ENCODE measurements at places on chromosomes 5 and 9.
A peak's percentile ranks its signal among the peaks of the same experiment; 100 is the strongest.

DNA sequence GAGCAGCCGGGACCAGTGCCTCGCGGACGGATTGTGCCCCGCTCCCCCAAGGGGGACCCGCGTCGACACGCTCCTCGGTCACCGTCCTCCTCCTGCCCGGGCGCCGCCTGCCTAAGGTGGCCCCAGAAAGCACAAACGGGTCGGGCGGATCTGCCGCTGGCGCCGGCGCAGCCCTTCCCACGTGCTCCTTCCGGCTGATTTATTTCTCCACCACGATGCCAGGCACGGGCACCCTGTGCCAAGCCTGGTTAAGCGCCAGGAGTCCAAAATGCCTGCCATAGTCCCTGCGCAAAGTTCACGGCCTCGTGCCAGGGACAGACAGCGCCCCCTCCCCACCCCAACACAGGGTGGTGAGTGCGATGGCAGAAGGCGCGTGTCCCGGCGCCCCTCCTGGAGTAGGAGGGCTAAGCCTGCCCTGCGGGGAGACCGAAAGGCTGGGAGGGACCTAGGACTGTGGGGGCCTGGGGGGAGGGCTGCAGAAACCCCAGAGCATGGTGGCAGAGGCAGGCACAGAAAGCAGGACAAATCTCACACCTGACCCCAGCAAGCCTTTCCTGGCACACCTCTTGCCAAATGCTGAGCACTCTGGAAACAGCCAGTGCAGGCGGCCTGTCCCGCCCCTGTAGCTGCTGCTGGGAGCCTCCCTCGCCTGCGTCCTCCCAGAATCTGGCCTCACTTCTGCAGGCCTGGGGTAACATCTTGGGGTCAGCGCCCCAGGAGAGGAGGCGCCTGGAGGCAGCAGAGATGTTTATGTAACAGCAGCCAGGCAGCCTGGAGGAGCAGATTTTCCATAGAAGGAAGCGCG lies 1.1 kb upstream of the NOTCH1 start:
- DNase-seq, result peak; percentile 19

GRCh38 chr5:168372356-168372946 lies 81.0 kb downstream of the WWC1 start:
- no peak for DNase-seq

- no peak for DNase-seq
Measured at GRCh38 chr9:134410071-134410834, 84.0 kb downstream of the RXRA start.

- no peak for DNase-seq
Measured at GRCh38 chr9:129574911-129575585, 45.9 kb downstream of the C9orf50 start.

GRCh38 chr5:7245121-7245651 lies 150.8 kb upstream of the ADCY2 start:
- DNase-seq, result no peak

GRCh38 chr5:57033103-57033502 lies 81.2 kb upstream of the MIER3 start:
- DNase-seq, result no peak

DNA sequence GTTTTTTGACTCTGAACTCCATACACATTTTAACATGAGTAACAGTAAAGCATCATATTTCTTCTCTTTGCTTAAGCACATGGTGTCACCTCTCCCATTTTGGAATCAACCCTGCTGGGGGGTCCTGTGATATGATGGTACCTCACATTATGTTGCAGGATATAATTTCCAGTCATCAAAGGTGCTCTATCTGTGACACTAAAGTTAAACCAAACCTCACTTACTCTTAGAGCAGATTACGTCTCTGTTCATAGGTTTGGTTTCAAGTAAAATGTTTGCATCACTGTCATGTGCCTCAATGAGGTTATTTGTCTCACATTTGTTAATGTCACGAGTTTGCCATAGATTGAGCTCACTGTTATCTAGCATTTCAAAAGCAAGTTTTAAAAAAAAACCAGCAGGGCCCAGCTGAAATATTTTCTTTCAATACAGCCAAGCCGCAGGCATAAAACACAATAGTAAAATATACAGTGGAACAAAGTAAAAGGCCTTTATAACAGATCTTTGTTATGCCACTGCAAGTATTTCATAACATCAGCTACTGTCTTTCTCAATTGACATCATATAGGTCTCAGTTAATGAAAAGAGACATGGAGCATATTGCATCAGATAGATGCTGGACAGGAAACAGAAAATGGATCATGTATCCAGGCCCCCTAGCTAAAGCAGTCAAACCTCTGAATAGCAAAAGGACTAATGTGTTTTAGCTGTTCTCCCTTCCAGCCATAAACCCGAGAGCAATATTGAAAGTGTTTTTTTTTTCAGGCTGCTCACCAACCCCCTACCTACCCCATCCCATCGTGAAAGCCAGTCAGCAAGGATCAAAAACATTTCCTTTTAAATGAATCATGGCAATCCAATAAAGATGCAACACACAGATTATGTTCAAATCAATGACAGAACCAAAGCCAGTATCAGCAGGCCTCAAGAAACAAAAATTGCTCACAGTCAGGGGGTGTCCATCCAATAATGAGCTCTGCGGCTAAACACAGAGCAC lies 182.1 kb upstream of the ITGA1 start:
- no peak for DNase-seq

DNA sequence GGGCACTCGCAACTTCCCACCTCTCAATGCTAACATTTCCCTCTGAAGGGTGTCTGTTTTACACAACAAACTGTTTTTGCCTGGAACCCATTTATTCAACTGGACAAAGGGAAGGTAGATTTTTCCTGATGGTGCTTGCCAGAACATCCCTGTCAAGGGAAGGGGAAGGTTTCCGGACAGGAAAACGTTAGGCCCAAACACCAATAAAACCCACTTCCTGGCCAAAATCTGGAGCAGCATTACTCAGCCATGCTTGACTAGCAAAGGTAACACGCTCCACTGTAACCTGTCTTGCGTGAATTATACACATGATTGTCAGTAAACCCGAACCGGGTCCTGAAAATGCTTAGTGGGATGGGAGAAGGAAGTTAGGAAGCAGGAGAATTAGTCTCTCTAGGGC lies 90.2 kb downstream of the SAXO1 start:
- no peak for DNase-seq
